ENCODE measurements at places on chromosomes 6 and 20.
A peak's percentile ranks its signal among the peaks of the same experiment; 100 is the strongest.

DNA sequence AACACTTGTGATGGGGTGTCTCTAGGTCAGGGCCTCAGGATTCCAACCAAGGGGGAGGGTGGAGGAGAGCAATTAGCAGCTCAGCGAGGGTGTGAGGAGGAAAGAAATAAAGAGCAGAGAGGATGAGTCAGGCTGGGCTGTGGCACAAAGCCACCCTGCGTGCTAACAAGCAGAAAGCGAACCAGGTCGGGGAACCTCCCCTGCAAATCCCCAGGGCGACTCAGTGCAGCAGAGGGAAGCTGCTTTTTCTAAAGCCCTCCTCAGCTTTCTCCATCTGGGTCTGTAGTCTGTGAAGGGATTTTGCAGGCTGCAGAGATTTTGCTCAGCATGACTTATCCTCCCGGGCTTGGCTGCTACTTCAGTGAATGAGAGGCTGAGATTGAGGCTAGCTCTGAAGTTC is 6.6 kb upstream of the SPO11 start:
- DNase-seq, result peak; percentile 8

GRCh38 chr6:18681832-18682503 is 294.8 kb downstream of the RNF144B start:
- DNase-seq, result no peak

- DNase-seq, result no peak
These were observed 43.9 kb downstream of the ATXN1 start for GRCh38 chr6:16717275-16717942.

DNA sequence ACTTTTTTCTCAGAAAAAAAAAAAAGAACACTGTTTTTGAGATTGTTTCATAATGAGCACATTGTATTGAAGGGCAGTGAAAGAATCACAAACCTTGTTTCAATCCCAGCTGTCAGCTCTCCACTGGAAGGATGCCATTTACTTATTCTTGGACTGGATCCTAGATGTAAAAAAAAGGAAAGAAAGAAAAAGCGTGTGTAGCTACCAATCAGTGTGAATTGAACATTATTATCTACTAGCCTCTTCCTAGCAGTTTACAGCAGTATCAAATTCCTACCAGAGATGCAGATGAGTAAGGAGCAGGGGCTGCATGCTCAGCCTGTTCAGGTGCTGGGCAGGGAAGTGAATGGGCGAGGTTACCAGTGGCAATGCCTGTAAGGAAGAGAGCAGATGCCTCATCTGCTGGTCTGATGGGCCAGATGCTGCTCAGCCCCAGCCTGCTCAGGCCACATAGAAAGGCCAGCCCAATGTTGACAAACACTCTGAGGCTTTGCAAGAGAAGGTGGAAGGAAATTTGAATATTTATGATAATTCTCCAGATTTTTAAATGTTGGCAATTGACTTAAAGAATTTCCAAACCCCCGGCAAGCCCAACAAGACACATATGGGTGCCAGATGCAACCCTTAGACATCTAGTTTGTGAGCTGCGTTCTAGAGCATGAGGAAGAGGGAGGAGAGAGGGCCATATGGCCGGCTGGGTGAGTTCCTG is 189.5 kb downstream of the IBTK start:
- DNase-seq, result no peak

- DNase-seq, result no peak
These were observed 16.8 kb upstream of the DCBLD1 start for GRCh38 chr6:117465691-117466090.

DNA sequence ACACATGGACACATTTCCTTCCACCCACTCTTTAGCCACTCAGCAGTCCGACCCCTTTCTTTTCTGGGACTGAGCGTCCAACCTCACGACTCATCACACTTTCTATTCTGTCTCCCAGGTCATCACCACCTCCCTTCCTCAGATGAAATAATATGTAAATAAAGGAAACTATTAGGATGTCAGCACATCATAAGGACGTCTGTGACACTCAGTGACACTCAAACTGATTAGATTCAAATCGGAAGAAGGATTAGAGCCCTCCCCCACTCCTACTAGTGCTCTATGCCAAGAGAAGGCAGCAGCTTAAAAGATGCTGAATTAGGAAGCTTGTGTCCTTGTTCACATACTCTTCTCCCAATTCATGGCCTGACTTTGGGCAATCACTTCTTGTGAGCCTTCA is 113.6 kb downstream of the TNFRSF21 start:
- DNase-seq, result no peak

GRCh38 chr6:116615937-116616736 is at the start of gene RSPH4A:
Gene RSPH4A, plus strand, starts transcription at chr6:116616479. Its CDS starts 145 bp downstream, at chr6:116616624.
- peak; percentile 79 for DNase-seq

- DNase-seq, result no peak
These were observed 969.9 kb upstream of the EPHA7 start for GRCh38 chr6:94389218-94389617.

DNA sequence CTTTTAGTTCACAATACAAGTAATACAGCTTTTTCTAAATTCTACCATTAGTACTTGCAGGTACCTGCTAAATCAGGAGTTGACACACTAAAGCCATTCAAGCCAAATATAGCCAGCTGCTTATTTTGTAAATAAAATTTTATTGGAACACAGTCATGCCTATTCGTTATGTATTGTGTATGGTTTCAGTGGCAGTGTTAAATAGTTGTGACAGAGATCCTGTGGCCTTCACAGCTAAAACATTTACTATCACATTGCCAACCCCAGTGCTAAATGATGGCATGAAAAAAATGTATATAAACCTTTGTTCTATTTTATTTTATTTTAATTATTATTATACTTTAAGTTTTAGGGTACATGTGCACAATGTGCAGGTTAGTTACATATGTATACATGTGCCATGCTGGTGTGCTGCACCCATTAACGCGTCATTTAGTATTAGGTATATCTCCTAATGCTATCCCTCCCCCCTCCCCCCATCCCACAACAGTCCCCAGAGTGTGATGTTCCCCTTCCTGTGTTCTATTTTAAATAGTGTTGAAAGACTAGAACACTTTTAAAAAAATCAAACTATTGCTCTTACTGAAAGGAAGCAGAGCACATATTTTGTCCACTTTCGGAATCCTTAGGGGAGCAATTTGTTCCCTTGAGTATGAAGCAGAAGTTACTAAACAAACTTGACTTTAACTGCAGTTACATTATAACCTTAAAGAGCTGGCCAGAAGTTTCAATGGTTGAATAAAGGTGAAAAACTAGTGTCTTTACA is 115.7 kb downstream of the PRIM2 start:
- no peak for DNase-seq

GRCh38 chr6:109008537-109009235 is 86.0 kb downstream of the SESN1 start:
- peak; percentile 58 for DNase-seq

DNA sequence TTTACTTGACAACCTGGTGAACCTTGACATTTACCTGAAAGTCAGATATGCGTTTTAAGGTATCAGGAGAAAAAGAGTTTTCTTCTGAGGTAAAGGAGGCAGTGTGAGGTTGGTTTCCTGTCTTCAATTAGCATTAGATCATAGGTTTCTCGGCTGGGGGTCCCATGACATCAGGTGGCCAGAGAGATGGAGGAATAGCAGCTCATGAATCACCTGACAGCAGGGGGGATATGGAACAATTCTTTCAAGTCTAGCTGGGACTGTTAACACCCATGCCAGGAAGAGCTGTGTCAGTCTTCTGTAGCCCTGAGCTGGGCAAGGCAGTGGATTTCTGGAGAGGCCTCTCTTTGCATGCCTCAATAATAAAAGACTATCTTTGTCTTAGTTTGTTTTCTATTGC is 108.0 kb upstream of the TMEM170B start:
- DNase-seq, result no peak

- no peak for DNase-seq
These were observed 130.5 kb downstream of the MYB start for GRCh38 chr6:135311446-135312200.

DNA sequence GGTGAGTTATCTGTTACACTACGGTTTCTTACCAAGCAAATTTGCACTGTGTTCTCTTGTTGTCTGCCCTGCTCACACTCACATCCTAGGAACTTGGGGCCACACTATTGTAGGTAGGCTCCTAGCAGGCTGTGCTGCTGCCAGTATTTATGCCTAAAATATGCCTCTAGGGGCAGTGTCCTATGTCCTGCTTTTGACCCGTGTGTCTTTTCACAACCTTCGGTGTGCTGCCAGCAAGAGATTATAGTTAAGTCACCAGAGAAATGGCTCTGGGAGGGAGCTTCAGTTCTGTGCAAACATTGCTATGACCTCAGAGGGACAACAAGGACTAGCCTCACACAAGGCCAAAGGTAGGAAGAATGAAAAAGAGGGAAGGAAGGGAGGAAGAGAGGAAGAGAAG is 8.9 kb upstream of the TAAR5 start:
- no peak for DNase-seq

DNA sequence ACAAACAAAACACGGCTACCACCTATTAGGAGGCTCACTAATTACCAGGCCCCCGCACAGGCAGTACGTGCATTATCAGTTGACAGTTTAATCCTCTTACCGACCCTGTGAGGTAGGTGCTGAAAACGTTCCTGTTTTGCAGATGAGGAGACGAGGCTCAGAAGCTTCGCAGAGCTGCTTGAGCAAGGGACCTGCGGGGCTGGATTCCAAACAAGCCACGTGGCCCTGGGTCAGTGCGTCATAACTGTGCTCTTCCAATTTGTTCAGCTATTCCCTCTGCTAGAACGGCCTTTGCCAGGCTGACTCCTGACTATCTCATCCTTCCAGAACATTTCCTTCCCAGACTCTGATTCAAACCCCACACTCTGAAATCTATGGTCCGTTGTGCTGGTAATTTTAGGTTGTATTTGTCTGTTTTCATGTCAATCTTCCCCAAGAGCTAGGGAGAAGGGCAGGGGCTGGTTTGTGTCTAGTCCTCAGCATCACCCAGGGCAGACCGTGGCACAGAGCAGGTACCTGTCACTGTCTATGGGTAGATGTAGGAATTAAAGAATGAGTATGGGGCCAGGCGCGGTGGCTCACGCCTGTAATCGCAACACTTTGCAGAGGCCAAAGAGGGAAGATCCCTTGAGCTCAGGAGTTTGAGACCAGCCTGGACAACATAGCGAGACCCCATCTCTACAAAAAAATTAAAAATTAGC is 28.8 kb upstream of the TLDC2 start:
- peak; percentile 52 for DNase-seq

DNA sequence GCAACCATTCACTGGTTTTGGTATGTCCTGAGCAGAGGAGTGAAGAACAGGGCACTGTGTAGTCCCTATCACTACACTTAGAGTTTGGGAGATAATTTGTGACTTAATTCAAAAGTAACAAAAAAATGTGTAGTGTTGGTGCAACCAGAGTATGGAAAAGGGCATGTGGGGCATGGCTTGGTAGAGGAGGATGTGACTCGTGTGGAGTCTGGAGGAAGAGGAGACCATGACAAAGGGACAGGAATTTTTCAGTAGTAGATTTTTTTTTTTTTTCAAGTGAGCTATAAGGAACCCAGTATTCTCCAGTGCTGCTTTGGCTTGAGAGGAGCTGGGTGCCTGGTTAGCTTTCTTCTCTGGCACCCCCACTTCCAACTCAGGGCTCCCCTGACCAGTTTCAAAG is 5.1 kb downstream of the MTRES1 start:
- no peak for DNase-seq

DNA sequence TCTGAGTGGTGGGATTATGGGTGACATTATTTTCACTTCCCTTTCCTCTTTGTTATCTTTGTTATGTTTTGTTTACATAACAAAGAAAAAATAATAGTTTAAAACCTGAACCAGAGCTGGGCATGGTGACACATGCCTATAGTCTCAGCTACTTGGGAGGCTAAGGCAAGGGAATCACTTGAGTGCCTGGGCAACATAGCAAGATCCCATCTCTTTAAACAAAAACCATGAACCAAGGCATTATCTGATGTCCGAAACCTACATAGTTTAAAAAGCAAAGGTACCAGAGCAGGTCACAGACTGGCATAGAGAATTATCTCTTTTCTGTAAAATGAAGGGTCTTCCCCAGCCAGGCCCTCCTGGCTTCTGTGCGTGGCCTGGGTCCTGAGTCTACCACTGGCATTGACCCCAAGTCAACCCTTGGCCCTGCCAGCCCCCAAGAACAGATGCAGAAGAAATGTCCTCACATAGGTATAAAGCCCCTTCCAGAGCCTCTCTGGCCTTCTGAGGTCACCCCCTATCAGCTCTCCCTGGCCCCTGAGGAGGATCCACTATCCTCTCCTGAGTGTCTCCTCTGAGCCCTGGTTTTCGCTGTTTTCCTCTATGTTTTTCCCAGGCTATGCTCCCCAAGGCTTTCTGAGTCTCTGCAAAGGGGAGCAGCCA is 81.3 kb downstream of the TRERF1 start:
- no peak for DNase-seq

DNA sequence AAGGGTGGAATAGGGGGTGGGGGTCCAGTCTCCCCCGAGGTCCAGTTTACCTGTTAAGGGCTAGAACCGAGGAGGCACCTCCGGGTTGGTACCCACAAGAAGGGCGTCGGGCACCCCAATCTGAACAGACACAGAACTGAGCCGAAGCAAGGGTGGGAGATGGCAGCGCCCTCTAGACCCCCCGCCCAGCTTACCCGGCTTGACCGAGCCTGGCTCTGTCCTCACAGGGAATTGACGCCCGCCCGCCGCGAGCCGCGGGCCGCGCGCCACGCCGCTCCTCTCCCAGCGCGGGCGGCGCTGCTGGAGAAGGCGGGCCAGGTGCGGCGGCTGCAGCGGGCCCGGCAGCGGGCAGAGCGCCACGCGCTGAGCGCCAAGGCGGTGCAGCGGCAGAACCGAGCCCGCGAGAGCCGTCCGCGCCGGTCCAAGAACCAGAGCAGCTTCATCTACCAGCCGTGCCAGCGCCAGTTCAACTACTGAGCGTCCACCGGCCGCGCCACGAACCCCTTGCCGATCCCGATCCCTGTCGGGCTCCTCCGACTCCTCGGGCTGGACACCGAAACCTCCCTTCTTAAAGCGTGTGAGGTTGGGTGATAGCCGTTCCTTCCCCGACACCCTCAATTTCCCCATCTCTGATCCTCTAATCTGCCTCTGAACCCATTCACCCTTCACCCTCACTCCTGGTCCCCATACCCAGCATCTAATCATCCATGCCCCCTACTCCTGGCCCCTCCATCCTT is 5.9 kb downstream of the TP53INP2 start:
- peak; percentile 74 for DNase-seq

DNA sequence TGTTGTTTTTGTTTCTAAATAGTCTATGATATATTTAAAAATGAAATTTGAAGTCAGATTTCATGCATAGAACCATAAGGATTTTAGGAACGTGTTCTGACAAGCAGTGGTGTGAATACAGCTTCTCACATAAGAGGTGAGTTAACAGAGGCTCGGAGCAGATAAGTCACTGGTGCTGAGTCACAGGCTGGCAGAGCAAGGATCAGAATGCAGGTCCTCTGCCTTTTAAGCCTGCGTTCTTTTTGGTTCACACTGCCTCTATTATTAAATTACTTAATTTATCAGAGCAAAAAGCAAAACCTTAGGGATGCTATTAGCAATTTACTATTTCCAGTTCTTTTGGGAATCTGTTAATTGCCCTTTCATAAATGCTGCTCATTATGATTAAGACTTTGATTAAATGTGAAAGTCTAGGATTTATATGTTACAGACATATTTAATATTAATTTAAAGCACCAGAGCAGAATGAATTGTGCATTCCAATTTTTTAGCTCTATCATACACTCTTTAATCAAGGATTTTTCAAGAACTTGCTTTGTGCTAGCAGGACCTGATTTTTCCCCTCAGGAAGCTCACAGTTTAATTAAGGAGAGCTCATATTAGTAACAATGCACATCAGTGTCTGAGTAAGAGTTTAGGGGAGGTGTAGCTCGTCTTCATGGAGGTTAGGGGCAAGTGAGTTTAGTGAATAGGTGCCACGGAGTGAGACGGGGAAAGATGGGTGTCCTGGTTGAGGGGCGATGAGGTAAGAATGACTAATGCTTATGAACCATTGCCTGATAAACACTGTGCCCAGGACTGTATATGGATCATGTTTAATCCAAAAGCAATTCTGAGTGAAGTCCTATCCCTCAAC is 212.7 kb upstream of the AGPAT4 start:
- no peak for DNase-seq

Measured in substantia nigra (tissue), 51 donors.